NCI-H345 (cell line): ENCODE measurements at places on chromosomes 5 and 9.

DNA sequence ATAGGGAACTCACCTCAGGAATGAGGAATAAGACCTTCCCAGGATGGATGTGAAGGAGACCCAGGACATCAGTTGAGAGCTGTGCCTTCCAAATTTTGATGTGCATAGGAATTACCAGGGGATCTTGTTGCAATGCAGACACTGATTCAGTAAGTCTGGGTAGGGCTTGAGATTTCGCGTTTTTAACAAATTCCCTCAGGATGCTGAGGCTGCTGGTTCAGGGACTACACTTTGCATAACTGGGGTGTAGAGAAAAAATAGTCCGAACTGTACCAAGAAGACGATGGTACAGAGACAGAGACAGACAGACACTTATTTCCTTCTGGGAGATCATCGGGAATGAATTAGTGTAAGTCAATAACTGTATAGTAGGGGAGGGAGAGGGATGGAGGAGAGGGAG lies 82.3 kb upstream of the FREM1 start:
- DNase-seq = no peak

DNA sequence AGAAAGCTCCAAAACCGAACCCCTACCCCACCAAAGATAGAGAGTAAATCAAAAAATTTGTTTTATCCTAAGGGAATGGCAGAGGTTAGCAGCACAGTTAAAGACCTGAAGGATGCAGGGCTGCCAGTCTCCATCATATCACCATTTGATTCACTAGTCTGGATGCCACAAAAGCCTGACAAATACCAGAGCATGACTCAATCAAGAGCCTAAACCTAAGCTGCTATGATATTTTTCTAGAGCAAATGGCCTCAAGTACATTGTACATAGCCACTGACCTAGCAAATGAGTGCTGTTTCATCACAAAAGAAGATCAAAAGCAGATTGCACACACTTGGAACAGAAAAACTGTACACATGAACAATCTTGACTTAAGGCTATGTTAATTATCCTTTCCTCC lies 48.0 kb downstream of the DPYSL3 start:
- DNase-seq = no peak

GRCh38 chr5:10602031-10602806 lies 38.3 kb downstream of the ANKRD33B start:
- DNase-seq = no peak

DNA sequence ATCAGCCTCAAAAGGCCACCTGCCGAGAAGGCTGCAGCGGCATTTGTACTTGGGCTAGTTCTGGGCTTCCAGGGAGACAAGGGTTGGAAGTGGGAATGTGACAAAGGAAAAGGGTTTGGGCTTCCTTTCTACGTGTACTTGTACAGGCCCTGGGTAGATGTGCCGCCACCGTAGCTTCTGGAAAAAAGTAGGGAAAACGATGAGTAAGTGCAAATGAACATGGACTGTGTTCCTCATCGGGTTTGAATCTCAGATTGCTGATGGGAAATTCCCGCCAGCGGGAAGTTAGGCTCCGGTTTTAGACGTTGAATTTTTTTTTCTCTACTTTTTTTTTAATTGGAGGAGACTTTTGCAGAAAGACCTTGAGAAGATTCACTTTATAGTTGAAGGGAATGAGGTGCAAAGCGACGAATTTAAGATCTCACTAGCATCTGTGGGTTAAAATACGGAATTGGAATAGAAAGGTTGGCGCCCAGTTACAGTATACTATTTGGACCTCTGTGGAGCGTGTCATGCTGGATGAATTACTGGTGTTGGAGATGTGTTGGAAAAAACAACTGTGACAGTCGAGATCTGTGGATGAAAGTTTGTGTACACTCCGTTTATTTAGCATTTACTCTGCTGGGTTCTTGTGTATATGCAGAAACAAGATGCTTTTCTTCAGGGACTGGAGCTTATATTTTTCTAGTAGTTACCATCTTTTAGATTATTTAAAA lies 1.2 kb downstream of the G3BP1 start:
- no peak for DNase-seq

DNA sequence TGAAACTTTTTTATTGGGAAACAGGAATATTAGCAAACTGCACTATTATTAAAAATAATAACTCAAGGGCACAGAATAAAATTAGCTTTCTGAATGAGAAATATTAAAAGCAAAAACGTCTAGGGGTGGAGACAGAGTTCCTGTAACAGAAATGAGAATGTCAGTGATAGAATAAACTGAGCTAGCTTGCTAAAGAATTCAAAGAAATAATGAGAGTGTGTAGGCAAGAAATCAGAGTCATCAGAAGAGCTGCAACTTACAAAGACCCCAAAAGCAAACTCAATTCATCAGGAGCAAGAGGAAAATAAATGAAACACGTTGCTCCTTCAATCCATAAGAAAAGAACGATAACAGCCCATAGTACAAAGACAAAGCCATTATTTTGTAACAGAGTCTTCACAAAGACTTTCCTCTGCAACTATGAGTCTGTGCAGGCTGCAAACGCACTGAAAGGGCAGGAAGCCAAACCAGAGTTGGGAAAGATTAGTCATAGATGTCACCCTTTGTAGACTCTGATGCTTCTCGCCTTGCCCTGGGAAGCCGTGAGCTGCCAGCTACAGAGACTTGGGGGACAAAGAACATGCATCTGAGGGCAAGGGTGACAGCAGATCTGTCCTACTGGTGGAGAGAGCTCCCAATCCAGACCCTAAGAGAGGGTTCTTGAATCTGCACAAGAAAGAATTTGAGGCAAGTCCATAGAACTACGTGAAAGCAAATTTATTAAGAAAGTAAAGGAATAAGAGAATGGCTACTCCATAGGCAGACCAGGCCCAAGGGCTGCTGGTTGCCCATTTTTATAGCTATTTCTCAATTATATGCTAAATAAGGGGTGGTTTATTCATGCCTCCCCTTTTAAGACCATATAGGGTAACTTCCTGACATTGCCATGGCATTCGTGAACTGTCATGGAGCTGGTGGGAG lies 40.8 kb downstream of the SHC3 start:
- DNase-seq = no peak

- no peak for DNase-seq
These were observed 161.8 kb downstream of the ICE1 start for GRCh38 chr5:5584236-5584745.

DNA sequence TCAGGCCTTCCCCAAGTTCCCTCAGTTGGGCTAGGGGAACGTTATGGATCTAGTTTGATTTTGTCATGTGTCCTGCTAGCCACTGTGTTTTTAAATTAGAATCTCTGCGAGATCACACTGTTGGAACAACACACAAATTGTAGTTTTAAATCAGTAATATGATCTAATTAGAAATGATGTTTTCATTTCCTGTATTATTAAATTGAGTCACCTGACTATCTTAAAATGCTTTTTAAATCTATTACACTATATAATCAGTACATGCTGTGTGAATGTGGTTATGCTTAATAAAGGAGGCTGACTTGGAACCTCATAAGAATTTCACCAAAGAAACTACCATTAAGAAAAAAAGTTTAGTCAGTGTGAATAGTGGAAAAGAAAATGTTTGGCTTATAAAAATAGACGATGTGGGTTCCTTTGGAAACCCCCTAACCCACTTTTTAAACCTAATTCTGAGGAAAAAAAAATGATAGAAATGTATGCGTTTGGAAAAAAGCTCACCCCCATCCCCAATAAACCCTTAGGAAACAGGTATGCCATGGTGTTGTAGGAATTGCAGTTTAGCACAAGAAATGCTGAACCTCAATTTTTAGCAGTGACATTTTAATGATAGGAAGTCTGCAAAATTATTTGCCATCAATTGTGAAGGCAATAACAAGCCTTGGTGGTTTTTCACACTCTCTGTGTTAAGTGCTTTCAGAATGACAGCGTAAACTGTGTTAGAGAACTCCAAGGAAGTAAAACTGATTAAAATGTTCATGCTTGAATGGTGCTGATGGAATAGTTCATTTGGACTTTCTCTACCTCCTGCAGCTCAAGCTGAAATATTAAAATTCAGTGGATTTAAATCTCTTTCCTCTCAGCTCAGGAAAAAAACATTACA lies 59.0 kb downstream of the TLE4 start:
- no peak for DNase-seq

DNA sequence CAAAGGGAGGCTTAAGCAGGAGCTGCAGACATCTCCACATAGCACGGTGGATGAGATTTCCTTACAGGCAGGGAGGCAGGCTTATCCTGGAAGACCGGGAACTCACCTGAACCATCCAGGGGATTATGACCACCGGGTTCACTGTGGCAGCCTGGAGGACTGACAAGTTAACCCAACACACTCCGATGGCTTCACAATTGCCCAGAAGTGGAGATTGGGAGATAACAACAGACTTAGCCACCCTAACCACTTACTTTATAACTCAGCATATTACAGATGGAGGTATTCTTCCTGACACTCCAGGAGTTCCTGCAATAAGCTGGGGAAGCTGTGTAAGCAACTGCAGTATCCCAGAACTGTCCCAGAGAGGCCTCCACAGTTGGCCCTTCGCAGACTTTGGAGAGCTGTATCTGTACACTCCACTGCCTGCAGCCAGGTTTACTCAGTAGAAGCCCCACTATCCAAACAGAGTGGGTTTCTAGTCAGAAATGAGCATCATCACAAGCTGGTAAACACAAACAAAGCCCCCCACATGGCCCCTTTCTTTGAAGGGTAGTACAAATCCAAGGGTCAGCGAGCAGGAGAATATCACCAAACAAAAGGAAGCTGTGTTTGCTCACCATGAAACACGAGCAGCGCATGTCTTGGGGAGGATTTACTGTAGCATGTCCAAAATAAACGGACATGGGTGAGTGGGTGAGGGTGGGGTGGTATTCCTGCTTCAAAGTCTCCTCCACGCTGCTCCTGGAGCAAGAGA lies 462.2 kb downstream of the RASEF start:
- no peak for DNase-seq

DNA sequence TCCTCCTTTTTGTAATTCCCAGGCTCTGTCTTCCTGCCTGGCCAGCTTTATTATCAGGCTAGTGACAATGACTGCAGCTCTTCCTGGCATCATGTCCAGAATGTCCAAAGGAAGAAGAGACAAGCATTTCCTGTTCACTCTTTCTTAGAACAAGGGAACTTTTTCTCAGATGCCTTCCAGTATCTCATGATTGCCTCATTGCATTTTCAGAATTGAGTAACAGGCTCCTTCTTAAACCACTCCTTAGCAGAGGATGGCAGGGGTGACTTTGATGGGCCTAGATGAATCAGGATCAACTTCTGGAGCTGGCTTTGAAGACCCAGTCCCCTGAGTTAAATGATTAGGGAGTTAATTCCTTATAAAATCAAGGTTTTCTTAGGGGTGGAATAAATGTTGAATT lies 92.9 kb upstream of the RASGRF2 start:
- no peak for DNase-seq

- DNase-seq = no peak
These were observed 83.3 kb upstream of the COL5A1 start for GRCh38 chr9:134558124-134558905.

DNA sequence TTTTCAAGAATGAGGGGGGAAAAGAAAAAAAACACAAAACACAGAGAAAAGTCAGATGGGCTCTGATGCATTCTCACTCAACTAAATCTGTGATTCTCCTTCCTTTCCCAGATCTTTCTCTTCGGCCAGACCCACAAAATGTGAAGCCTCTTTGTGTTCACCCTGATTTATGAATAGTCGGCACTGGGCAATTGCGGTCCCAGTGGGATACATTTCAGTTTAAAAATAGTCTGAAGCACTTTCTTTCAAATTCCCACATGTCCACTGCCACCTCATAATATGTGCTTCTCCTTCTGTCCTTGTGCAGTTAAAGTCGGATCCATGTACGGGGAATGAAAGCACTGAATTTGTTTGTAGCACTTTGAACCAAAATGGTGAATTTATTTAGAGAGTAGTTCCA lies 995.4 kb upstream of the WWC1 start:
- no peak for DNase-seq

GRCh38 chr9:72478966-72479365 lies 42.4 kb upstream of the TMC1 start:
- no peak for DNase-seq

- DNase-seq = no peak
These were observed 411.2 kb upstream of the IRX4 start for GRCh38 chr5:2293906-2294305.

DNA sequence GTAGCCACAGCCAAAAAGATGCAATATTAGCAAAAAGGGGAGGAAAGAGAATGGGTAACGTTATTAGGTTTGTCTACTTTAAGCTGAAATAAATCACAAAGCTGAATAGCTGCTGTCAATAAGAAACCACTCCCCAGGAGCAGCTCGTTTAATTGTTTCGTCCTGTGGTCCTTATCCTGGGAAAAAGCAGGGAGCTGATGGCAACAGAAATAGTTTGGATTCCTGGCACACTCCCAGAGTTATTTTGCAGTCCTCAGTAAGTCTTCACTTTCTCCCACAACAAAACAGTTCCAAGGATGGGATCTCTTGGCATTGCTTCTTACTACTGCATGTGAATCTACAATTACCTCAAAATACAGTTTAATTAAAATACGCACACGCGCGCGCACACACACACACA lies 28.8 kb downstream of the FRMD3 start:
- no peak for DNase-seq

- no peak for DNase-seq
These were observed 259.5 kb downstream of the EDIL3 start for GRCh38 chr5:84125216-84125615.

- no peak for DNase-seq
These were observed 7.1 kb downstream of the IL4 start for GRCh38 chr5:132680780-132681475.

GRCh38 chr9:74765481-74765971 lies 122.2 kb downstream of the TRPM6 start:
- no peak for DNase-seq

- DNase-seq = no peak
These were observed 10.2 kb downstream of the MGAT1 start for GRCh38 chr5:180792287-180792964.

GRCh38 chr9:38384990-38385848 lies 7.3 kb upstream of the ALDH1B1 start:
- DNase-seq = no peak

GRCh38 chr9:113631137-113631765 lies 167.7 kb downstream of the RGS3 start:
- DNase-seq = no peak

- DNase-seq = no peak
These were observed 247.0 kb upstream of the IRX4 start for GRCh38 chr5:2129568-2130272.

GRCh38 chr9:3842839-3843238 lies 317.0 kb upstream of the RFX3 start:
- no peak for DNase-seq

- peak; percentile 5 for DNase-seq
These were observed 285.2 kb upstream of the ITGA1 start for GRCh38 chr5:52502460-52502999.

DNA sequence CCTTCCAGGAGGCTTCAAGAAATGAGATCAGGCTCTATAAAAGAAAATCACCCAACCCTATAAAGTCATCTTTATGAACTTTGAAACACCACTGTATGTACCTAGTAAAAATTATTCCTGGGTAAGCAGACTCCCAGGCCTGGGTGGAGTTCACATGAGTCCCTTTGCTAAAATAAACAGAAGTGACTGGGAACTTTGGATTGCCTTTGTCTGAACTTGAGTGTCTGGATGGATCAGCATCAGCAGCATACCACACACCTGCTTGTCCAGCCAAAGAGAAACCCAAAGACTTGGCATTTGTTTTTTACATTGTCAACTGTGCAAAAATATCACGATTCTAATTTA lies 79.6 kb upstream of the CDKN2B start:
- no peak for DNase-seq

GRCh38 chr9:128081056-128081455 lies 13.0 kb downstream of the SLC25A25 start:
- DNase-seq = no peak

GRCh38 chr9:113543296-113543981 lies 79.9 kb downstream of the RGS3 start:
- no peak for DNase-seq
